ENCODE measurements at places on chromosomes 1 and 21.
A peak's percentile ranks its signal among the peaks of the same experiment; 100 is the strongest.

- H3K4me3 ChIP-seq: no peak overlapping the region
- no peaks in the 10 kb centered on the region for H3K36me3 ChIP-seq
- no peak for DNase-seq
- no peaks in the 10 kb centered on the region for H3K27me3 ChIP-seq
These were observed 104.2 kb upstream of the IPO9 start for GRCh38 chr1:201724766-201725118.

DNA sequence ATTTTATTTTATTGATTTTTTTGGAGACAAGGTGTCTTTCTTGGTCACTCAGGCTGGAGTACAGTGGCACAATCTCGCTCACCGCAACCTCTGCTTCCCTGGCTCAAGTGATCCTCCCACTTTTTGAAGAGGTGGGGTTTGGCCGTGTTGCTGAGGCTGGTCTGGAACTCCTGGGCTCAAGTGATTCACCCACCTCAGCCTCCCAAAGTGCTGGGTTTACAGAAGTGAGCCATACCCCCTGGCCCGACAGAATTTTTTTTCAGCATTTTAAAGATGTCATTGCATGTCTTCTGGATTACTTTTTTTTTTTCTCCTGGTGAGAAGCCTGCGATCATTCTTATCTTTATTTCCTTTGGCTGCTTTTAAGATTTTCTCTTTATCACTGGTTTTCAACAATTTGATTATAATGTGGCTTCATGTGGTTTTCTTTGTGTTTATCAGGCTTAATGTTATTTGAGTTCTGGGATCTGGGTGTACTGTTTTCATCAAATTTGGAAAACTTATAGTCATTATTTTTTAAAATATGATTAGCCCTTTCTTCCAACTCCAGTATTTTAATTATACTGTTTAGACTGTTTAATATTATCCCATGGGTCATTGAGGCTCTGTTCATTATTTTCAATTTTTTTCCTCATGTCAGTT lies 23.1 kb upstream of the PTBP2 start:
- no peak for DNase-seq
- H3K4me1 ChIP-seq: no peaks in the 10 kb centered on the region
- no peaks in the 10 kb centered on the region for H3K36me3 ChIP-seq
- H3K27ac ChIP-seq: no peak overlapping the region

- DNase-seq: no peak
- H3K27ac ChIP-seq: no peak overlapping the region
- no peak overlapping the region for H3K4me3 ChIP-seq
- H3K36me3 ChIP-seq: no peaks in the 10 kb centered on the region
- no peaks in the 10 kb centered on the region for H3K4me1 ChIP-seq
These were observed 52.9 kb downstream of the KCNAB2 start for GRCh38 chr1:6098303-6099215.

- H3K4me3 ChIP-seq: no peak overlapping the region
- H3K27me3 ChIP-seq: no peaks in the 10 kb centered on the region
- H3K27ac ChIP-seq: no peak overlapping the region
- H3K4me1 ChIP-seq: peaks cover 4% of the 10 kb centered on the region
These were observed 159.4 kb downstream of the DHRS3 start for GRCh38 chr1:12458571-12458970.

DNA sequence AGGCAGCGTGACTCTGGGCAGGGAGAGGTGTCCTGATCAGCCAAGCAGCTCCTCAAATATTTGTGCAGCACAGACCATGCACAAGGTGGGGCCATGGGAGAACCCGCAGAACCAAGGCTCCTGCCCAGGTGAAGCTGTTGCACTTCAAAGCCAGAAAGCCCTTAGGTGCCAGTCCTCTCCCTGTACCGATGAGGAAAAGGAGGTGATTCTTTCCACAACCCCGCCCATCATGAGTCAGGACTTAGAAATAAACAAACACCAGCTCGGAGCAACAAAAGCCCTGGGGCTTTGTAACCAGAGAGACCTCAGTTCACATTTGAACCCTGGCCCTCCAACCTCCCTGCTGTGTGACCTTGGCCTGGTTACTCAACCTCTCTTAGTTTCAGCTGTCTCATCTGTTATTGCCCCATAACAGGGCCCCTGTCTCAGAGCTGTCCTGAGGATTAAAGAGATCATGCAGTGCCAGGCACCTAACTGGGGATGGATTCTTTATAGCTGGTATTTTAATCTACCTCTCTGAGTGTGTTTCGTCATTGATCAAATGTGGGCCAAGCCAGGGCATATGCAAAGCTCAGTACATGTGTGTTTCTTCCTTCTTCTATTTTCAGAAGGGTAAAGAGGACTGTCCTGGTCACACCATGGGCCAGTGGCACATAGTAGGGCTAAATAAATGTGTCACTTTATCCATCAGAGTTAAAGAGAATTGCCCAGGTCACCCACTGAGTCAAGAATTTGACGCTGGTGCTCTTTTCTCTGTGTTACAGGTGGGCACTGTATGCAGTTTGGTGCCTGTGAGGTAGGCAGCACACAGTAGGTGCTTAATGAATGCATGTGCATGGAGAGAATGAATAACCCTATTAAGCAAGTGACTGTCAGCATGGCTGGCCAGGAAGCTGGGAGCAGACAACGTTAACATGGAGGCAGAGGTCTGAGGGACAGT lies 1.4 kb downstream of the LDLRAD1 start:
- H3K4me3 ChIP-seq: no peak overlapping the region
- no peaks in the 10 kb centered on the region for H3K27me3 ChIP-seq
- peak; percentile 36 for DNase-seq
- no peaks in the 10 kb centered on the region for H3K36me3 ChIP-seq
- H3K4me1 ChIP-seq: no peaks in the 10 kb centered on the region
- H3K27ac ChIP-seq: no peak overlapping the region

- no peak overlapping the region for H3K27ac ChIP-seq
- H3K27me3 ChIP-seq: no peaks in the 10 kb centered on the region
- H3K4me3 ChIP-seq: no peak overlapping the region
These were observed 25.1 kb upstream of the RNF186 start for GRCh38 chr1:19840228-19840627.

- H3K27ac ChIP-seq: no peak overlapping the region
- no peaks in the 10 kb centered on the region for H3K36me3 ChIP-seq
- H3K4me3 ChIP-seq: no peak overlapping the region
- peaks cover 47% of the 10 kb centered on the region for H3K27me3 ChIP-seq
These were observed 55.8 kb downstream of the MAP3K7CL start for GRCh38 chr21:29186246-29186645.

- H3K27ac ChIP-seq: no peak overlapping the region
- no peaks in the 10 kb centered on the region for H3K4me1 ChIP-seq
- H3K27me3 ChIP-seq: no peaks in the 10 kb centered on the region
- no peaks in the 10 kb centered on the region for H3K36me3 ChIP-seq
- H3K4me3 ChIP-seq: no peak overlapping the region
- DNase-seq: peak; percentile 82
These were observed 143.0 kb upstream of the GRIK3 start for GRCh38 chr1:37177230-37177864.

DNA sequence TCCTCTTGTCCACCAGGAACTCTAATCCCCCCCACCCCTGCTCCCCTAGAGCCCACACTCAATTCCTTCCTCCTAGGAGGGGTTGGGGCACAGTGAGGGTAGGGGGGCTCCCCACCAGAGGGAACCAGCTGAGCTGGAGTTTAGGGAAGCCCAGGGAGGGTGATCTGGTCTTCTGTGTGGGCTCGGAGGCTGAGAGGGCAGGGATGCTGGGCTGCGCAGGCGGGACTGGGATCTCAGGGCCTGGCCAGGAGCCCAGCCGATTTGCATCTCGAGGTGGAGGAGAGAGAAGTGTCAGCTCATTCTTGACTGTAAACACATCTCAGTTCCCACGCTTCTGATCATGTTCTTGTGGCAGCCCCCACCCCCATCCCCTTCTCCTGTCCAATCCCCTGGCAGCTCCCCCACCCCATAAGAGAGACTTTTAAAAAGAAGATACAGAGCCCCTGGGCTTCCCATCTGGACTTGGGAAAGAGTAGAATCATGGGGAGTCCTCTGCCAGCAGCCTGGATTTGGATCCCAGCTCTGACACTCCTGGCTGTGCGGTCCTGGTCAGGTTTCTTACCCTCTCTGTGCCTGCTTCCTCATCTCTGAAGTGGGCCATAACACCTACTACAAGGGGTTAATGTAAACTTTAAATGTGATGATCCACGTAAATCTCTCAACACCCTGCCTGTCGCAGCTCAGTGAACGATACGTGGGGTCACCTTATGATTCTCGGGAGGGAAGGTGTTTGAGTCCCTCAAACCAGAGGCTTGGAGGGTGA lies 6.6 kb downstream of the PEAR1 start:
- DNase-seq: no peak
- H3K36me3 ChIP-seq: no peaks in the 10 kb centered on the region
- no peak overlapping the region for H3K4me3 ChIP-seq
- H3K27ac ChIP-seq: no peak overlapping the region

DNA sequence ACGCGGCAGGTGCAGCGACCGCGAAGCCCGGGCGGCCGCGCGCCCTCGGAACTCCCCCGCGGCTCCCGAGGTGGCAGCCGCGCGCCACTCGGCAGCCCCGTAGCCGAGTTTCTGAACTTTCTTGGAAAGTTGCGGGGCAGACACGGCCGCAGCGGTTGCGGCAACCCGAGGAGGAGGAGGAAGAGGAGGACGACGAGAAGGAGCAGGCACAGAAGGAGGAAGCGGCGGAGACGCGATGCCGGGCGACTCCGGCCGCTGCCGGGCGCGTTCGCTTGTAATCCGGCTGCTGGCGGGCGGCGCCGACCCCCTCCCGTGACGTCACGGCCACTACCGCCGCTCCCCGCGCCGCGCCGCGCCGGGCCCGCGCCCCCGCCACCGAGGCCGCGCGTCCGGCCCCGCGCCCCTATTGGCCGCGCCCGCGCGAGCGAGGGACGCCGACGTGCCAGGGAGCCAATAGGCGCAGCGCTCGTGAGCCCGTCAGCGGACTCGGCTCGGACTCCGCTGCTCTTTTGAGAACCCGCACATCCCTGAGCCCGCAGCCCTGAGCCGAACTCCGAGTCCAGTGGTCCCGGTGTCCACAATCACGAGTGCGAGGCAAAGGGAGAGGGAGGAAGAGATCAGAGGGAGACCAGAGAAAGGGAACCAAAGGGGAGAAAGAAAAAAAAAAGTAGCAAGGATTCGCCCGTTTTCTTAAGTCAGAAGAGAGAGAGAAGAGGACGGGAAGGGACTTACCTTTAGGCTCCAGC lies 736 bp upstream of the BARHL2 start:
- H3K27me3 ChIP-seq: peaks cover 99% of the 10 kb centered on the region
- H3K4me3 ChIP-seq: peak overlapping the region; percentile 55
- H3K27ac ChIP-seq: no peak overlapping the region
- peak; percentile 89 for DNase-seq
- H3K36me3 ChIP-seq: no peaks in the 10 kb centered on the region
- peaks cover 57% of the 10 kb centered on the region for H3K4me1 ChIP-seq

GRCh38 chr1:186700722-186701121 lies 20.5 kb upstream of the PTGS2 start:
- no peaks in the 10 kb centered on the region for H3K27me3 ChIP-seq
- H3K4me3 ChIP-seq: no peak overlapping the region
- H3K4me1 ChIP-seq: no peaks in the 10 kb centered on the region

DNA sequence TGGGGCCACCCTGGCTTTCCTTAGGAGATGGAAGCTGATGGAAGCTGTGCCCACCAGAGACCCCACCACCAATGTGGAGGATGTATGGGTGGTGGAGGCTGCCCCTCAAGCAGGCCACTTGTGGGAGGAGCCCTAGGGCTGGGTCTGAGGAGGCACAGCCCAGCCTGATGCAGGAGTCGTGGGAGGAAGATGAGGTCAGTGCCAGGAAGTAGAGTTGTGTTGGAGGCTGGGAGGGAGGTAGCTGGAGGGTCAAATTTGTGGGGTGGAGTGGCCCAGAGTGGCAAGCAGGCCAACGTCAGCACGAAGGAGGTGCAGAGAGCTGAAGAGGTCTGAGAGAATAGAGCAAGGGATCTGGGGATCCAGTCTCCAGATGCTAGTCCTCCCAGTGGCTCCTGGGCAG lies 119.0 kb upstream of the USP24 start:
- 0 out of 2 replicates have a peak, but pooled peaks cover 2% of the 10 kb centered on the region for H3K4me1 ChIP-seq
- no peak overlapping the region for H3K4me3 ChIP-seq
- H3K27ac ChIP-seq: no peak overlapping the region

DNA sequence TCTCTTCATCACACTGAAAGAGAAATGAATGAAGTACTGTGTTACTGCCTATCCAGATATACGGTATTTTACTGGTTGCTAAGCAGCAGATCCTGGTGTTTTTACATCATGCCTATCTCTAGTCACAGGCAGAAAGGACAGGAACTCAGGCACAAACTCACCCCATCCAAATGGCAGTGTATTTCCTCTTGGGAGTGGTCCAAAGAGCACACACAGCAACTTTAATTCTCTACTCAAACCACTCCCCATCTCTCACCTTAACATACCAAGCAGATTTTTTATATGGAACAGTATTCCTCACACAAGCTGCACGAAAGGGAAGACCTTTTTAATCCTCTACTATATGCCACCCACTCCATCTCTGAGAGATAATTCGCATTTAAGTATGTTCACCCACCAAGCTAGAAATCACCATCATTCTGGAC lies 27.3 kb downstream of the EIF4G3 start:
- H3K27ac ChIP-seq: no peak overlapping the region
- H3K27me3 ChIP-seq: no peaks in the 10 kb centered on the region
- peaks cover 3% of the 10 kb centered on the region for H3K36me3 ChIP-seq
- no peak for DNase-seq
- H3K4me3 ChIP-seq: no peak overlapping the region
- no peaks in the 10 kb centered on the region for H3K4me1 ChIP-seq

DNA sequence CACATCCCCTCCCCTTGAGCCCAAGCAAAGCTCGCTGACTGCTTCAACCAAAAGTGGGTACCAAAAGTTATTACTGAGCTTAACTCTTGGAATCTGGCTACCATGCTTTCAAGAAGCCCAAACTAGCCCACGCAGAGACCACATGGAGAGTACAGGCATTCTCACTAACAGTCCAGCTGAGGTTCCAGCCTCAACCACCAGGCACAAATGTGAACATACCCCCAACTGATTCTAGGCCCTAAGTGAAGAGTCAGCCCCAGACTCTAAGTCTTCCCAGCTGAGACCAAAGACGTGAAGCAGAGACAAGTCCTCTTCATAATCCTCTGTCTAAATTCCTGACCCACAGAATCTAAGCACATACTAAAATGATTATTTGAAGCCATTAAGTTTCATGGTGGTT lies 36.8 kb downstream of the EVI5 start:
- no peaks in the 10 kb centered on the region for H3K36me3 ChIP-seq
- H3K27ac ChIP-seq: no peak overlapping the region
- peak; percentile 47 for DNase-seq

- no peaks in the 10 kb centered on the region for H3K4me1 ChIP-seq
- no peaks in the 10 kb centered on the region for H3K36me3 ChIP-seq
- H3K27ac ChIP-seq: no peak overlapping the region
- H3K27me3 ChIP-seq: no peaks in the 10 kb centered on the region
- no peak for DNase-seq
- no peak overlapping the region for H3K4me3 ChIP-seq
These were observed 340.9 kb downstream of the MATN1 start for GRCh38 chr1:30382496-30382895.

GRCh38 chr1:200176798-200177197 lies 149.3 kb downstream of the NR5A2 start:
- H3K27ac ChIP-seq: no peak overlapping the region
- H3K36me3 ChIP-seq: no peaks in the 10 kb centered on the region
- H3K4me3 ChIP-seq: no peak overlapping the region
- DNase-seq: no peak

- H3K27me3 ChIP-seq: no peaks in the 10 kb centered on the region
- no peak overlapping the region for H3K4me3 ChIP-seq
- H3K27ac ChIP-seq: no peak overlapping the region
- H3K36me3 ChIP-seq: no peaks in the 10 kb centered on the region
These were observed 62.1 kb downstream of the CD46 start for GRCh38 chr1:207813946-207814345.

- H3K27ac ChIP-seq: no peak overlapping the region
- H3K27me3 ChIP-seq: no peaks in the 10 kb centered on the region
- peaks cover 7% of the 10 kb centered on the region for H3K4me1 ChIP-seq
- no peaks in the 10 kb centered on the region for H3K36me3 ChIP-seq
- no peak for DNase-seq
These were observed 15.5 kb downstream of the LYPLAL1 start for GRCh38 chr1:219189021-219189824.
